Cerebellar nuclear complex (tissue), 1 donor: ENCODE measurements at places on chromosomes 3 and 15.

DNA sequence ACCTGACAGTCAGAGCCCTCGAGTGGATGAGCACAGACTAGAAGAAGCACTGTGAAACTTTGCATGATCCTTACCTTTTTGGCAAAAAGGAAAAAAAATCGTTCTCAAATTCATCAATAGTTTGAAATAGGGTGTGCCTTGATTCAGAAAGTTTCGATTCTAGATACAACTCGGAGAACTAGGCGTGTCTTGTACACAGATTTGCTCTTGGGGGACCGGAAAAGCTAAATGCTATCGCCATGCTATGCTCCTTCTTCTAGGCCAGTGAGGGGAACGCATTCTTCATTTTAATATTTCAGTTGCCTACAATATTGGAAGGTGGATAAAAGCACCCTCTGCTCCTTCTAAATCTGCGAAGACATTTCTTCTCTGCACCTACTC, 25.0 kb downstream of the CD86 start:
- no peak for DNase-seq

GRCh38 chr3:160725338-160725737, 30.7 kb upstream of the PPM1L start:
- DNase-seq, result no peak

DNA sequence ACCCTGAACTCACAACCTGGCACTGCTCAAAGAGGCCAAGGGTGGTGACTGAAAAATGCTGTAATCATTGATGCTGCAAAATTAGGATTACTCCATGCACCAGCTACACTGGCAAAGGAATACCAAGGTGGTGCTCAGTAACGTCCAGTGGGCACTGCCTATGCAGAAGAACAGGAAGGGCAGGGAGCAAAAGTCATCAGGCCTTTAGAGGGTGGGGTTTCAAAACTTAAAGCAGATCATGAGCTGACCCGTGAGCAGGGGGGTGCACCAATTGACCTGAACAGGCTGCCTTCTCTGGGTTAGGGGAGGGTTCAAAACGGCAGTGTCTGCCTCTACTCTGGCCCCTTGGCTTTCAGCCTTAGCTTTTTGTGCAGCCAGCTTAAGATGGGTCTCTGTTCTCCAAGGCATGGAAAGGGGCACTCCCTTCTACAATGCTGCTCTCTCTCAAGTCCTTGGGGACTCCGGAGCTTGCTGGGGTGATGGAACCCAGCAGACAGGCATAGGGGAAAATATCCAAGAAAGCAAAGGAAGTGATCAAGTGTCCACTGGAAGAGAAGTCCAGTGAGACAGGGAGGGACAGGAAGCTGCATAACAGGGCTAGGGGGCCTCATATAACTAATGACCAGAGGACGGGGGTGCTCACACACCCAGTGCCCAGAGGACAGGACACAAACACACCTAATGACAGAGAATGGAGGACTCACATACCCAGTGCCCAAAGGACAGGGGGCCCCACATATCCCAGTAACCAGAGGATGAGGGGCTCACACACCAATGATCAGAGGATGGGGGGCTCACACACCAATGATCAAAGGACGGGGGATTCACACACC, 11.4 kb downstream of the RAB6B start:
- no peak for DNase-seq

GRCh38 chr3:173825730-173826129, 428.2 kb downstream of the NLGN1 start:
- no peak for DNase-seq

DNA sequence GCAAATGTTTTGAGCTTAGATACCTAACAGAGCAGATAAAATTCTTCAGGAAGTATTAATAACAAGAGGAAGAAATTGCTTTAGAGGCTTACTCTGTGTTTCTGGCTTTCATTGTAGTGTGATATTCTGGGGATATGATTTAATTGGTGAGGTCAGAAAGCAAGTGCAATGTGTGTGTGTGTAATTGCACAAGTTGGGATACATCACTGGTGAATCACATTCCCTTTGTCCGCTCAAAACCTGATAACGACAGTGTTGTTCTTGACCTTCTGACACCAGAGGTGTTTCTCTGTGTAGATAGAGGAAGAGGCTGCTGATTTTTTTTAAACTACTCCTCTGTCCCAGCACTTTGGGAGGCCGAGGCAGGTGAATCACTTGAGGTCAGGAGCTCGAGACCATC, 161.1 kb downstream of the CACNA2D3 start:
- no peak for DNase-seq

GRCh38 chr3:195443391-195443989, 670 bp upstream of the ACAP2 start:
- no peak for DNase-seq

GRCh38 chr3:190768891-190769290, 93.6 kb downstream of the GMNC start:
- DNase-seq, result no peak

GRCh38 chr15:86157606-86158293, 78.1 kb downstream of the AGBL1 start:
- no peak for DNase-seq

GRCh38 chr15:40443846-40444245, 3.1 kb downstream of the BAHD1 start:
- no peak for DNase-seq

DNA sequence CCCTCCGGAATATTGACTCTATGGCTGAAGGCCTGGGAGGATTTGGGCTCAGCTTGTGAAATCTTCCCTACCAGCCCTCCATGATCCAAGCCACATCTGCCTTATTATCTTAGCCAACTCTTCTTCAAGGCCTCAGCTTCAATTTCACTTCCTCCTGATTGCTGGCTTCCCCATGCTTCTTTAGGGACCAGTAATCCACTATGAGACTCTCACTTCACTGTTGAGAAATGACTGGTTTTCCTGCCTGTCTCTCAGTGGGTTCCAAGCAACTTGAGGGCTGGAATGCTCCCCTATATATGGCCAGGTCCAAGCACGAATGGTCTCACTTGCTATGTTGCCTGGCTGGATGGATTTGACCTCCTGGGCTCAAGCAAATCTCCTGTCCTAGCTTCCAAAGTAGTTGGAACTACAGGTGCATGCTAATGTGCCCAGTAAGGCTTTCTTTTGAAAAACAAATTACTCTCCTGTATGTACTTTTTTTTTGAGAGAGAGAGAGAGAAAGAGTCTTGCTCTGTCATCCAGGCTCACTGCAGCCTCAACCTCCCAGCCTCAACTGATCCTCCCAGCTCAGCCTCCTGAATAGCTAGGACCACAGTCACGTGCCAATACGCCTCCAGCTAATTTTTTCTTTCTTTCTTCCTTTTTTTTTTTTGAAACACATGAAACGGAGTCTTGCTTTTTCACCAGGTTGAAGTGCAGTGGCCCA, 7.9 kb upstream of the PIK3CB start:
- no peak for DNase-seq

DNA sequence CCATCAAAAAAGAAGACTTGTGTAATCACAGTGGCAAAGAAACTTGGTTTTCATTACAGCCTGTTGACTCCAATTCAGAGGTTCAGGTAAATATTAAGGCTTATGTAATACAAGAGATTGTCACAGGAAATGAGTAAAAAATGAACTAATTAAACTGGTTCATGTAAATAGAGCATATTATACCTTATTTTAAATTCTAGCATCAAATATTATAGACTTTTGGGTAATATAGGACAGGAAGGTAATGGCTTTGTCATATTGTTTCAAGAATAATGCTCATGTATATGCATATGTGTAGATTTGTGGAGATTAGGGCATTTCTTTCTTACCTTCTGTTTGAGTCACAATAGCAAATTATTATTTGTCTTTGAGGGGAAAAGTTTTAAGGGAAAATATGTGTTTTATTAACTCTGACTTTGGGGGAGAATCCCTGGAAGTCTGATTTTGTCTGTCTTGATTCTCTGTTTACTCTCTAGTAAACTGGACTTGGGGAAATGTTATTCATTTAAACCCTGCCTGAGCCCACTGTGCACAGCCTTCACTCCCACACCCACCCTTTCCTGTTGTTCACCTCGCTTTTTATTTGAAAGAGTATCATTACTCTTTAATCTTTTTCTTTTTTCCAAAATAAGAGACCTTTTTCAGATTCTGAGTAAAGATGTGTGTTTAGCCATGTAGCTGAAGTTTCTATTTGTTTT, 43.0 kb downstream of the RASA2 start:
- no peak for DNase-seq

- no peak for DNase-seq
These were observed 31.5 kb upstream of the FBXL22 start for GRCh38 chr15:63565536-63566186.
